ENCODE measurements at places on chromosomes 2 and 18.

GRCh38 chr2:43717322-43717721 is 41.1 kb upstream of the C1GALT1C1L start:
- DNase-seq, result no peak

DNA sequence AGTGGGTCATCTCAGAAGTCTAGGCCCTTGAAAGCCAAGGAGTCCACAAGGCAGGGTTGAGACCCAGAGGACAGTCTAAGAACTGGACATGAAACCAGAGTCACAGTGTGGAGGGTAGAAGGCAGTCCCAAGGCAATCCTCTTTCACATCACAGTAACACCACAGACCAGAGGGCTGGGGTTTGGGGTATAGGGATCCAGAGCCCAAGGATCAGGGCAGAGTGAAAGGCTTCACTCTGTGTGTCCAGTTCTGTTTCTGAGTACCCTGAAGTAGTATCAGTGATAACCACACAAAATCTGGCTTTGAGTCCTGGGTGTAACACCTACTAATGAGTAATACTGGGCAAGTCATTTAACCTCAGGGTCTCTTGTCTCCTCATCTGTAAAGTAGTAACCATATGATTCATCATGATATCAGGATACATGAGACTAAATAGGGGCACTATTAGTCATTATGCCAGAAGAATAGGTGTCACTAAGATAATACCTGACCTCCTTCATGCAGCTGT is 91.0 kb downstream of the ICA1L start:
- no peak for DNase-seq

GRCh38 chr2:25371253-25372241 is 29.8 kb upstream of the DNMT3A start:
- DNase-seq, result no peak

DNA sequence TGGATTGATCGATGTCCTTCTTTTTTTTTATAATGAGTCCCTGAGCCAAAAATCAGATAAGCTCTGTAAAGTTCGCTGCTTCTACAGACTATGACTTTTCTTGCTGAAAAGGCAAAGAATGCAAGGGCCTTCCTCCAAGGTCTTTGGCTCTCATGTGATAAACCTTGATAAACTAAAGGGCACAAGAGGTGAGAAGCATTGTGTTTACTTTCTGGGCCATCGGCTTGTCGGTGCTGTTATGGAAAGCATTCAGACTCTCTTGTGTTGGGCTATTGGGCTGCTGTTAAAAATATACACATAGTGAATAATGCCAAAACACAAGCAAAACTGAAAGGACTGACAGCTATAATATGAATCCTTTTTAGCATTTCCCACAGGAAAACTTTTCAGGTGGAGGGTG is 472.4 kb upstream of the SPHKAP start:
- DNase-seq, result no peak

GRCh38 chr2:142467321-142467720 is 336.5 kb upstream of the LRP1B start:
- no peak for DNase-seq

DNA sequence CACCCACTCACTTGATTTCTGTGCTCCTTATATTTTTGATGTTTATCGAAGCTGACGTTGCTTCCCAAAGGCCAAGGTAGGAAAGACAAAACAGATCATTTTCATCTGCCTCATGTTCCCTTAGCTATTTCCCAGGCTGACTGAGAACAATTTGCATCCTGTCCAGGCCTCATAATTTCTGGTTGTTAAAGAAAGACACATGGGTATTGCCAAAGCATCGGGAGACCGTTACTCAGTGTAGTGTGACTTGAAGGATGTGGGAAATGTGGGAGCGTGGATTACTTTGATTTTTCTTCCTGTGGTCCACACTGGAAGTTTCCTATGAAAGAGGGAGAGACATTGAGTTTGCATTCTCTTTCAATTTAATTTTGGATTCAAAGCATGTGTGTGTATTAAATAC is 204.6 kb downstream of the TRIB2 start:
- DNase-seq, result no peak

GRCh38 chr18:681985-682384 is 24.5 kb downstream of the TYMS start:
- DNase-seq, result peak; percentile 52

DNA sequence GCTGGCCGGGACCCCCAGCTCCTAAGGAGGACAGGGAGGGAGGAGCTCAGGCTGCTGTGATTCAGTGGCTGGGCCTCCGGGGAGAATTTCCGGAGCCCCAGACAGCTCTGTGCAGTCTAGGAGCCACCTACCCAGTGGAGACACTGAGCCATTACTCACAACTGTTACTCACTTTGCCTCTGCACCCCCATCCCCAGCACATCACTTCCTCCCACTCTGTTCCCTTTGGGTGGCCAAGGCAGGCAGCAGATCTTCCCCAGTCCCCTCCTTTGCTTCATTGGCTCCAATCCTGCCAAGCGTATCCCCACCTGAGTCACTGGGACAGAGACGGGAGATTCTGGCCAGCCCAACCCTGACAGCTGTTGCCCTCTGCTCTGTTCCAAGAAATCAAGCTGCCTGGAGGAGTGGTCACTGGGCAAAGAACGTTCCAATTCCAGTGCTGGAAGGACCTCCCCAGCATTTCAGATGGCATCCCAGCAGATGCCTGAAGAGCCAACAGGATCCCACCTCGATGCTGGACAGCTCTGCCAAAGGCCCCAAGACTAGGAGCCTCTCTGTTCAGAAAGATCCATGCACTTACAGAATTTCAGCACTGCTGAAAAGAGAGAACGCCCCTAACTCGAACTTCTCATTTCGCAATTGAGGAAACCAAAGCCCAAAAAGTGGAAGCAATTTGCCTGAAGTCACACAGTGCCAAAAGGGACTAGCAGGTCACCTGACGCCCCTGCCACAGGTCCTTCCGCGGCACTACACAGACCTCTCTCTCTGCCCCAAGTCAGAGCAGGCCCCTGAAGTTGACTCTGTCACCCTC is 68.3 kb downstream of the TNS1 start:
- DNase-seq, result peak; percentile 8

- no peak for DNase-seq
These were observed 34.9 kb downstream of the KCNIP3 start for GRCh38 chr2:95332036-95332435.

DNA sequence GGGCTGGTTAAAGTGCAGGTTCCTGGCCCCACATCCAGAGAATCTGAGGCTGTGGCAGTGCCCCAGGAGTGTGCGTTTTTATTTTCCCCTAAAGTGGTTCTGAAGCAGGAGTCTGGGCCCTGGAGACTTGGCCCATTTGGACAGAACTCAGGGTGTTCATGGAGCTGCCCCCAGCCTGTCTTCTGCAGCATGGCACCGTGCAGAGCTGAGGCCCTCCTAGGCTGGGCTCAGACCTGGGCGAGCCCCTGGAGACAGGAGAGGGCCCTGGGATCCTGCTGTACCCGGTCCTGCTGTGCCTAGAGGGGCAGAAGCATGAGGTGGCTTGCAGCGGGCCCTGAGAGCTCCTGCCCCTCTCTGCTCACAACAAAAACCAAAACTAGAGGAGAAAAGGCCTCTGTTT is 58.8 kb upstream of the B3GNT7 start:
- DNase-seq, result no peak

DNA sequence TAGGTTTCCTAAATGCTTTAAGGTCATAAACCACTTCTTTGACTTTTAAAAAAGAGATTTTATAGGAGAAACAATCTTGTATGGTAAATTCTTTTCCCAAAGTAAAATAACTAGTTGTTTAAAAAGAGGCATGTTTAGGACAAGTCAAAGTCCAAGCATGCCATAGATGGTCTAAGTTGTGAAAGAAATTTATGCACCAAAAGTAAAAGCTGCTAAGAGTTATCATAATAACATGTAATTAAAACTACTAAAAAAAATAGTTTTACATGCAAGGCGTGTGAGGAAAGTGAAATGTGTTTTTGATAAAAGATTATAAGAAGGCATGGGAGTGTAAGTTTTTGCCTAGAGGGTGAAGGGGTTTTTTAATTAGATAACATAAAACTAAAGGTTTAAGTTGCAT is 22.5 kb downstream of the FAM210A start:
- DNase-seq, result no peak

DNA sequence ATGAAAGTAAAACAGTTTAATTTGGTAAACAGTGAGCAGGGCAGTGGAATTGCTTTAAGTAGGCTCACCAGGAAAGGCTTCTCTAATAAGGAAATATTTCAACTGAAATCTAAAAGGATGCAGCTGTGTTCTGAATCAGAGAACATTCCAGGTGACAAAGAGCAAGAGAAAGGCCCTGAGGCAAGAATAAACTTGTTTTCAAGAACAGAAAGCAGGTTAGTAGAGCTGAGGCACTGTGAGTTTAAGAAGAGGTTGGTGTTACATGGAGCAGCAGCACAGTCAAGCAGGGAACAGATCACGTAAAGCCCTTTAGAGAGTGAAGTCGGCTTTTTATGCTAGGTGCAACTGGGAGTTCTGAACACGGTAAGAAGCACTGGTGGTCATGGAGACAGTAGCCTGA is 57.0 kb upstream of the SCN1A start:
- DNase-seq, result no peak

DNA sequence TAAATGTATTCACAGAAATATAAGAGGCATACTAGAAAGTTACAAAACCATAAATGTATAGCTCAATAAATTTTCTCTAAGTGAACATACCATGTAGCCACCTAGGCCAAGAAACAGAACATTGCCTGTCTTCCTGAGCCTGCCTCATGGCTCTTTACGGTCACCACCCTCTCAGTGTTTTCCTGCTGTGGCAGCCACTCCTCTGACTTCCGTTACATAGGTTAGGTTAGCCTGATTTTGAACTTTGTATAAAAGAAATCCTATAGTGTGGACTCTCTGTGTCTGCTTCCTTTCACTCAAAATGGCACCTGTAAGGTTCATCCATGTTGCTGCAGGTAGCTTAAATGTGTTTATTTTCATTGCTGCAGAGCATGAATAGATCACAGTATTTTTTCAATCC is 11.6 kb upstream of the ST3GAL5 start:
- DNase-seq, result no peak

- no peak for DNase-seq
These were observed 6.7 kb upstream of the SDC1 start for GRCh38 chr2:20231598-20232026.

GRCh38 chr18:6363216-6363615 is 51.5 kb downstream of the L3MBTL4 start:
- no peak for DNase-seq

DNA sequence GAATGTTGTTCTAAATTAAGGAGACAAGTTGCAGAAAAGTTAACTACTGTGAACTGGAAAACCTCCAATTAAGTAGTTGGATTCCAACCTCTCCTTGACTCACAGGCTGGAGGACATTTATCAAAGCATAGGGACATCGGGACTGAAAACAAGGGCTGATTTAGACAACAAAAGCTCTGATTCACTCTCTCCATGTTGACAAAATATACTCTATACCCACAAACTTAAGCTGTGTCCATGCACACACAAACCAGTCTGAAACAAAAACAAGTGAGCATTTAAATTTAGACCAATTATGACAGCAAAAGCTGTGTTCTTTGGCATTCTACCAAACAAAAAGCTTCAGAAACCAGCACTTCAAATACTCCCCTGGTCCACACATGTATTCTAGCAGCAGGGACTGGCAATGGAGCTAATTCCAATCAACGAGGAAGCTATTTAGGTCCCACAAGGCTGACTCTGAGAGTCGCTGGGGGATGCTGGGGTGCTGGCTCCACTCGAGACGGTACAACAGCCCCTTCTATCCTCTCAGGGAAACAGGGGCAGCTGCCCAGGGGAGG is 71.4 kb downstream of the NXPH2 start:
- no peak for DNase-seq

Data from CD4-positive, alpha-beta T cell treated with Interleukin-21 for 1 hour (primary cell).